ENCODE measurements at places on chromosomes 2 and 18.

DNA sequence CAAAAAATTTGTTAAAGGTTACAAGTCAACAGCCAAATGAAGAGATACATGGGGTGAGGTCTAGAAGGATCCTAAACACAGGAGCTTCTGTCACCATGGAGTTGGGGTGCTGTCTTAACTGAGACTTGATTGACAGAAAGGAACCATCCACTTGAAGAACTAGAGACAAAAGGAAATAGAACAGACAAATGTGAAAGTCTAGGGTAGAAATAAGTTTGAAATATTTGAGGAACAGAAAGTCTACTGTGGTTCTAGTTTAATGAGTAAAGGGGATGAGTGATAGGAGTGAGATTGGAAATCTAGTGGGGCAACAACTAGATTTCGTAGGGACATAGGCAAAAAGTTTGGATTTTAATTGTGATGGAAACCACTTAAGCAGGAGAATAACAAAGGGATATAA lies 18.7 kb downstream of the RBBP8 start:
- no peak for DNase-seq

DNA sequence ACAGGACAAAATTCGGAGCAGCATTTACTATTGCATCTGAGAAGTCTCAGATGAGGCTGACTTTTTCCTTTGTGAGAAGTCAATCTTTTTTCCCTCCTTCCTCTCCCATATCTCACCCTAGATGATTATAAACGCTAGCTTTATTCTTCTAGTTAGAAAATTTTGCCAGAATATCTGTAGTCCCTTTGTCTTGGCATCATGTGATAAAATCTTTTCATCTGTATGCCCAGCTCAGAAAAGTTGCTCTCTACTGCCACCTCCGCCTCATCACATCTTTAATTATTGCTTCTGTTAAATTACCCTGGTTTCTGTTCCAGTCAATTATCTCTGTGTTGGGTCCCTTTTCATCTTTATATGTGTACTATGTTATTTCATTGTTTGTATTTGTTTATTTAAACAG lies 210.8 kb upstream of the SLC35G4 start:
- DNase-seq, result no peak

DNA sequence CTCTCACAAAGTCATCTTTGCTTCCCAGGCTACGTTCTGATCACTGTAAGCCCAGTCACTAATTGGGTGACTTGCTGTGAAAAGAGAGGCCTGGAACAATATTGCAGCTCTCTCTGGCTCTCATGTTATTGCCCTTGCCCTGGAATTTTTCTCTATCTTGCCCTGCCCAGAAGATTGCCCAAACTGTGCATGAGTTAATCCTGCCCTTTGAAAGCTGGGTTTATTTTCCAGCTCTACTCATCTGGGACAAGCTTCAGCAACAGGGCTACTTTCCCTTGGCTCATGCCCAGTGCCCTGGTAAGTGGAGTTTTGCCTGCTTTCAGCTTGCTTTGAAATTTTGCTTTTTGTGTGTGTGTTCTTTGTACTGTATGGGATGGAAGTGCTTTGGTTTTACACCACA lies 6.9 kb upstream of the EHBP1 start:
- DNase-seq, result no peak

- DNase-seq, result no peak
Measured at GRCh38 chr18:79747156-79747845, 50.4 kb upstream of the KCNG2 start.

- DNase-seq, result no peak
Measured at GRCh38 chr2:8370258-8370802, 311.5 kb upstream of the ID2 start.

DNA sequence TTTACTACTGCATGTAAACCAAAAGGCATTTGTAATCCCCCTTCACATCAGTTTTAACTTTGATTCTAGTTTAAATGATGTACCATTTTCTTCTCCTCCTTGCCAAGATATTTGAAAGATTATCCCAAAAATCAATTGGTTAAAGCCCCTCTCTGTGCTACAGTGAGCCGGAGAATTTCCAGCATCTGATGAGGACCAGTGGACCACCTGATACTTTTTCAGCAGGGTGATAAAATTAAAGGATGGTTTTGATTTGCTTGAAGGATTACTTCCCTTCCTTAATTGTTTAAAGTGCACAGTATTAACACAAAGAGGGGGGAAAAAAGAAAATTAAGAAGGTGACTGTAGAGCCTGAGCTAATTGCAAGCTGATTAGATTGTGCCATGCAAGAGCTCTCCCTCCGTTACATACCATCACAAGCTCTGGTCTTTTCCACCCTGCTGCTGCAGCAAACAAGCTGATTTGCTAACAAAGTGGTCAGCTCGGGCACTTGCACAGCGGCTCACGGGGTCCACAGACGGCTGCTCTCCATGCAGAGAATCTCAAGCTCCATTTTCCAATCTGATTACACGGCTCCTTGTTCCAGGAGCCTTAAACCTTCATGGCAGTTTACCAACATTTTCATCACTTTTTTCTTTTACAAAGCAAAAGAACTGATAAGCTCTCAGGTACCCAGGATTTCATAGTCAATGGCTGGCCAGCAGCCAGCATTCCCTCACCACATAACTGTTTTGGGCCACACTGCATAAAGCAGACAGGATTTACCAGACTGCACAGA lies 22.1 kb downstream of the FIGN start:
- no peak for DNase-seq

DNA sequence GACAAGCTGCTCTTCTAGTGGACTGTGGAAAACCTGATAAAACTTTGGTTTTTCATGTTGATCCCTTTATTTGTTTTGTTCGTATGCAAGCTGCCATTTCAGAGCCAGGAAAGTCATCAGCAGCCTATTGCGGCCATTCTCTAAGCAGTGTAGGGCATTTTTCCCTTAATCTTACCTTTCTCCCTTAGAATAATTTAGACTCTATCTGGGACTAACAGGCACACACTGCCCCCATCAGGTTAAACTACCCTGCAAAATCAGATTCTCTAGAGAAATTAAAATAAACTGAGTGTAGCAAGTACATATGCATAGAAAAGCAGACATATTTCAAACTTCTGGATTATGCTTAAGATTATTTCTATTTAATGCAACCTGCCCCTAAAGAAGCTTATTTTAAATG lies 347.5 kb downstream of the METTL4 start:
- peak; percentile 18 for DNase-seq

DNA sequence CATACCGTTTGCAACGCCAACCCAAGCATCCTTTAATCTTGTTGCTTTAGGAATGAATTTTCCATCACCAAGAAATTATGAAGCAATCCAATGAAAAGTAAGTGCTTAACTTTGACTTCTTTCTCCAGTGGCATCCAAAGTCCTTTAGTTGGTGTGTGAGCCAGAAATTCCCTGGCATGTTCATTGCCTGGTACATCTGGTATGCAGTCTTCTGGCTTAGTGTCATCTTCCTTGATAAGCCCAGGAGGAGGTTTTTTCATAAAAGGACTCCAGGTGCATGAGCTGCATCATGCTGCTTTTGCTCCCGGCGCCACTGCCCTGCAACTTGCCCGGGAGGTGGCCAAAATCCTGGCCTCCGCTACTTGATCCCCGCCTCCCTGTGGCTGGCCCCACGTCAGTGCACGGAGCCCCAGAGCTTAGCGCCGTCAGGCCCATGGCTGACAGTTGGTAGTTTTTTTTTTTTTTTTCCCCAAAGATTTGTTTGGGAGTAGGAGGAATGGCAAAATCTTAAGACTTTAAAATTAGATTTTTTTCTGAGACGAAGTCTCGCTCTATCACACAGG lies 58.7 kb downstream of the PUM2 start:
- no peak for DNase-seq

GRCh38 chr2:26941486-26941885 lies 29.0 kb upstream of the MAPRE3 start:
- DNase-seq, result no peak

GRCh38 chr2:215171796-215172195 lies 33.4 kb upstream of the ABCA12 start:
- DNase-seq, result no peak
